ENCODE measurements at places on chromosomes 1 and 21.

GRCh38 chr1:208054485-208054884, 143.6 kb upstream of the CD34 start:
- DNase-seq, result no peak

GRCh38 chr1:234277161-234277868, 95.9 kb upstream of the COA6 start:
- DNase-seq, result no peak

DNA sequence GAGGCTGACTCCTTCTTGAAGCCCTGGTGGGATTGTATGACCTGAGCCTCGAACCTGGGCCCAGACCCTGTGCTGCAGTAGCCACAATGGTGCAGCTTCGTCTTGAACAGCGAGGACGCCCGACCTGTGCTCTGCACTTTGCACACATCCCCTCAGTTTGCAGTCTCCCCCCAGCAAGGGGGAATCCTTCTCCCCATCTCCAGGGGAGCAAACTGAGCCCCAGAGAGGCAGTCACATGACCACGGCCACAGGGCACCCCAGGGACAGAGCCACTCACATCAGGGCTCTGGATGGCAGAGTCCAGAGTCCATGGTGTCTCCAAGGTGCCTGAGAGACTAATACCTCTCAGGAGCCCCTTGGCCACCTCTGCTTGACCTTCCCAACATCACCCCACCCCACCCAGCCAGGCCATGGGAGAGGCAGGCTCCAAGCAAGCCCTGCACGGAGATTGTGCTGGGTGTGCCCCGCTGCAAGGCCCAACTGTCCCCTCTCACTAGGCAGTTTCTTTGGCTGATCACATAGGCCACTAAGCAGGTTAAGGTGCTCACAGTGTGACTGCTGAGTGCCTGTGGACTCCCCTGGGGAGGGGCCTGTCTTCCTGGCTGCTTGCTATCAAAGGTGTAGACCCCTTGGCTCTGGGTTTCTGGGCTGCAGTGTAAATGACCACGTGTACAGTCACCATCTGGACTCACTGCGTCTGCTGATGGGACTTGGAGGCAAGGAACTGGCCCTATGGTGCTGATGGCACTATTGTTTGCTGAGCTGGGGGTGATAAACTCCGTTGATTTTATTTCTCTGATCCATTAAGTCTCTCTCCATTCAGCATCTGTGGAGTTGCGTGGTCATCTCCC, 398.1 kb downstream of the MATN1 start:
- DNase-seq, result no peak

DNA sequence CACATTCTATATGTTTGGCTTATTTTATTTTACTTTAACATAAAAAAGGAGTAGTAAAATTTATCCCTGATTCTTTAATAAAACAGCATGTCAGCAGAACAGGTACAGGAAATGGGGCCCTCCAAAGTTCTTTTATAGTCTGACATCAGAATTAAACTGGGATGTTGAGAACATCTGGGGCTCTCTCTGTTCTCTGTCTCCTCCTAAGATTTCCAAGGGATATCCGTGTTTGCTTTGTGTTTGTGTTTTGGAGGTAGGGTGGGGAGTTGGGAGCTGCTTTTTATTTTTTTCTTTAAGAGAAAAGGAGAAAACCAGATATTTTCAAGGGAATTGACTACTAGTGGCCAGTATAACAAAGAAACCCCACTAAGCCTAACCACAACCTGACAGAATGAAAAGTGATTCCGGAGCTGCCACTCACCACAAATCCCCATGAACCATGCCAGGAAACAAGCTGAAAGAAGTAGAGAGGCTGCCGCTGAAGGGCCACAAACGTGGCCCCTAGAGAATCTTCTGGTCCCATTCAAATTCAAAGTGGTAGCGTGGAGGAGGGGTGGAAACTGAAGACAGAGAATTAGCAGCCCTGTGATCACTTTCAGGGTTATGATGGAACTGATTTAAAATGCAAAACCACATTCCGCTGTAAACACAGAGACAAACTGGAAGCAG, 369.6 kb upstream of the ADGRL2 start:
- DNase-seq, result no peak

- no peak for DNase-seq
These were observed 37.0 kb upstream of the PARP1 start for GRCh38 chr1:226444901-226445300.

DNA sequence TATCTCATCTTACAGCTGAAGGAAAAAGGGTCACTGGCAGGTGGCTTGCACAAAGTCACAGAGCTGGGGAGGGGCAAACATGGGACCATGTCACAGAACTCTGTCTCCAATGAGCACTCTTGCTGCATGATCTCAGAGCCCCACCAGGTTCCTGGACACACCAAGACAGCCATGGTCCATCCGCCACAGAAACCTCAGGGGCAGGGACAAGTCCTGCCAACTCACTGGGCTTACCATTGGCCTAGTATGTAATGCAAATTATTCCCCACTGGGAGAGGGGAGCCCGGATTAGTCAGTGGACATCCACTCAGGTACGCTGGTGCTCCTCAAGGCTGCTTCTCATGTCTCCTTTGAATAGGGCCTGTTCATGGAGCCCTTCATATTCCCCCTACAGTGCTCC, 14.2 kb downstream of the S100A7A start:
- DNase-seq, result peak; percentile 22

DNA sequence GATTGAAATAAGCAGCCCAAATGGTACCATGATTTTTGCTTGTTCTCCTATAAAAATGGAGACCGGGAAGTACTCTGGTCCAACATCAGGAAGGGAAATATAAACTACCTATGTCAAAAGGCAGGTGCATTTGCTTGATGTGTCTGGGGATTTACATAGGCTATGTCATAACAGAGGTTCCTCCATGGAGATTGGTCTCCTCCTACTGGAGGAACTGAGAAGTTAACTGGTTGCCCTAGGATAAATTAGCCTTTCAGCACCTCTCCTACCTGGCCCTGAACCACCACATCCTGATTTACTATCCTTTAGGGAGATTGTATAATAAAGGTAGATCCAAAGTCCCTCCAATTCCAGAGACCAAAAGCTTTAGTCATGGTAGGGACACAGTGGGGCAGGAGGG, 1109.3 kb upstream of the B3GALT2 start:
- DNase-seq, result no peak

- no peak for DNase-seq
These were observed 2.7 kb upstream of the DCAF6 start for GRCh38 chr1:167933788-167934187.

GRCh38 chr1:179955731-179956130, 1.1 kb downstream of the CEP350 start:
- no peak for DNase-seq

DNA sequence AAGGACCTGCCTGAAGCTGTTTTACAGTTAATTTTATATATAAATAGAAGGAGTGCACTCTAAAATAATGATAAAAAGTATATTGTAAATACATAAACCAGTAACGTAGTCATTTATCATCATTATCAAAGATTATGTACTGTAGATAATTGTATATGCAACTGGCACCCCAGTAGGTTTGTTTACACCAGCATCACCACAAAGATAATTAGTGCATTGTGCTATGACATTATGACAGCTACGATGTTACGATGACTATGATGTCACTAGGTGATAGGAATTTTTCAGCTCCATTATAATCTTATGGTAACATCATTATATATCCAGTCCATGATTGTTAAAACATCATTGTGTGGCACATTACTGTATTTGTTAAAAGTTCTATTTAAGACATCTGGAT, 185.2 kb downstream of the LBR start:
- DNase-seq, result no peak

DNA sequence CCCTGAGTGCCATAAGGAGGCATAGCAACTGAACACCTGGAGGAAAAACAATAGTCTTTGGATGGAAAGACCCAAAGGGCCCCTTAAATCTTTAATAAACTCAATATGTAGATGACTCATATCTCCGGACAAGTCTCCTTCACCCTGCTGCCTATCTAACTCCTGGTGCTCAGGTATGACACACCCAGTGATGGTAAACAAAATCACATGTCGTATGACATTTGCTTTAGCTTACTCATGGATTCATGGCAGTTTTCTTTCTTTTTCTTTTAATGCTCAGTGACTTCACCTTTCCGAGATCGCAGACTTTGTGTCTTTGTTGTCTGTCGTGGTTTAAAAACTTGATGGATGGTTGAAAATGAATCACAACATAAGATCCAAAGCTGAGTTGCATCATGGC, 208.5 kb upstream of the PROX1 start:
- no peak for DNase-seq

- no peak for DNase-seq
These were observed 74.0 kb upstream of the CTTNBP2NL start for GRCh38 chr1:112322018-112322417.

GRCh38 chr21:34034369-34035014, 38.9 kb upstream of the MRPS6 start:
- DNase-seq, result no peak

DNA sequence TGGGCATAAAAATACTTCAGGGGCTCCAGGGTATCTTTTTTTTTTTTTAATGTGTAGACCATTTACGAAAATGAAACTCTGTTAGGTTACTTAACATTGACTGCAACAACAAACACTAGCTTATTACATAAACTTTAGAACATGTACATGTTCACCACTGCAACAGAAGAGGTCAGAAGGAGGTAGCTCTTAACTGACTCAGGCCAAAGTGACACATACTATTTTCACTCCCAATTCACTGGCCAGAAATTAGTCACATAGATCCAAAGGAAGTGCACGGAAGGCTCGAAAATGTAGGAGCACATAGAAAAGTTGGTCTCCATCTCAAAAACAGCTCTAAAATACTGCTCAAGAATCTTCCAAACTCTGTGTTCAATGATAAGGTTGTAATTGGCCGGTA, 107.2 kb downstream of the AKT3 start:
- no peak for DNase-seq

DNA sequence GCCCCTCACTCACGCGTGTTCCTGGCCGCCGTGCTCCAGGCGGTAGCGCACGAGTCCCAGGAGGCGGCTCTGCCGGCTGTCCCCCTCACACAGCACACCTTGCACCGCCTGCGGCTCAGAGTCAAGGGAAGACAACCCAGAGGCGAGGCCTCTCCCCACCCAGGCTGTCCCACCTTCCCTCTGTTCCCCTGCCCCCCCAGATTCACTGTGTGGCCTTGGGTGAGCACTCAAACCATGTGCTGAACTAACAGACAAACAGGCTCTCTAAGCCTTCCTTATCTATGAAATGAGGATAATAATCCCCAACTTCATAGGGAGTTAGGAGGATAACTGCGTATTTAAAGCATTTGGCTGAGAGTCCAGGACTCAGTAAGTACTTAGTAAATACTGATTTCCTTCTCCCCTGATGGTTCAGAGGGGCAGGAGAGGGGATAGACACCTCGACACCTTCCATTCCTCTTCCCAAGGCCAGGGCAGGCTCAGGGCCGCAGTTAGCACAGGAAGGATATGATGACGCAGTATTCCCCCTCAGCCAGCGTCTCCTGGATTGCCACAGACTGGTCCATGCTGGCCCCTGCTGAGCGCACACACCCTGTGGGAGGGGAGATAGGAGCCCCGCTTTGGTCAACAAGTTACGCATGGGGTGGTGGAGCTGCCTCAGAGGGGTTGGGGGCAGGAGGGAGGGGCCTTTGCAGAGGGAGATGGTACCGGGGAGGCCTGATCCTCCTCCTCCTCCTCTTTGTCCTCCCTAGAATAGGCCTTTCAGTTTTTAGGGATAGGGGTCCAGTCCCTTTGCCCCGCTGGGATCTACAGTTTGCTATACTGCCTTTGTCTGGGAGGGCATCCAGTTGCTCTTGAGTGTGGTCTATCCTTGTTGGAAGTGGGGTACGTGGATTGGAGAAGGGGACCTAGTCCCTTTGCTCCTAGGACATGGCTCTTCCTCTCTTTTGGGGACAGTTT, 830 bp downstream of the INPP5B start:
- DNase-seq, result no peak

DNA sequence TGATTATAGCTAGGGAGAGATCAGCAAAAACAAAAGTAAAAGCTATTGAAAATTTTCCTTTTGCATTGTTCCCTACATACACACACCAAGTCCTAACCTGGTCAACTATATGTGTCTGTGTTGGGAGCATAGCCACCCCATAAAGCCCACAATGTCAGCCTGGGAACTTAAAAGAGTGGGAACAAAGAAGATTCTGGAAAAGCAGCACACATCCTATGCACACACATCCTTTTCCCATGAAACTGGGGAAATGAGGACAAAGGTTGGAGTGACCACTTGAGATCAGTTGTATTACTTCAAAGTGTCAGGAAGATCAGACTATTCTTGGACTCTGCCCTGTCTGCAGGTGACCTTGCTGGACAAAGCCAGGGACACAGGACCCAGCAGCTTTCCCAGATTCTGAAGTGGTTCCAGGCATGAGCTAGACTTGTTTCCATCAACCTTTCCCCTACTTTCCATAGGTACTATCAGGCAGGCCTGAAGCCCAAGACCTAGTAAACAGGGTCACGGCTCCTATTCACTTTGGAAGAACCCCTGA, 15.9 kb downstream of the TXNIP start:
- DNase-seq, result no peak

DNA sequence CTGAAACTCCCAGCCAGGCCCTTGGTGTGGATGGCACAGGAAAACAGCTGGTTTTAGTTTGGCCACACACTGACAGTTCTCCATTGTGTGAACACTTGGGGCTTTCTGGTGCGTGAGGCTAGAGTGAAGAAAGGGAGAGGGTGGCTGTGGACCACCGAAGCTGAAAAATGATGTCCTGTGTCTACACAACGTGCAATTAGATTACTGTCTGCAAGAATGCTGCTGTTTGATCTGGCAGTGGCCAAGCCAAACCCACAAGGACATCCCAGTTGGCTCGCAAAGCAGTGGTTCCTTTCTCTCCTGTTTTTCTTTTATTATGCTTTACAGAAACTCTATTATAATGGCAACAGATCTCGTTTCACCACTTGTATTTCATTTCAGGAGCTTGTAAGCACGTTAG, 58.9 kb downstream of the ERG start:
- no peak for DNase-seq

GRCh38 chr1:10727751-10728232, 68.7 kb downstream of the CASZ1 start:
- DNase-seq, result peak; percentile 88

DNA sequence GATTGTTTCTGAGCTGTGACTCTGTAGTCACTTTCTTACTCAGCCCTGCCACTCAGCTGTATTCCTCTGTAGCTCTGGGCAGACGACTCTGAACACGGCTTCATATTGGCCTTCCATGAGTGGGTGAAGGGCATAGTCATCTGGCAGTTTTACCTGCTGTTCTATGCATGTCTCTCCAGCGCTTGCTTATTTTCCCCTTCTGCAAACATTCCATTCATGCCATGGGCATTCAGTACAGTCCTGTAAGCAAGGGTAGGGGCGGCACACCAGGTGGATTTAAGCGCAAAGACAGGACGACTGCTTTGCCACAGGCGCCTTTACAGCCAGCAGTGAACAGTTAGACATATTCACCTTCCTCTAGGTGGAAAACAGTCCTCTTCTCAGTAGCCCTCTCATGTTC, 4.4 kb upstream of the WDR26 start:
- no peak for DNase-seq

- no peak for DNase-seq
These were observed 73.8 kb upstream of the NEK2 start for GRCh38 chr1:211749251-211749650.

GRCh38 chr1:199174336-199174735, 535.5 kb downstream of the PTPRC start:
- DNase-seq, result no peak
